ENCODE measurements at places on chromosomes 12 and 14.

DNA sequence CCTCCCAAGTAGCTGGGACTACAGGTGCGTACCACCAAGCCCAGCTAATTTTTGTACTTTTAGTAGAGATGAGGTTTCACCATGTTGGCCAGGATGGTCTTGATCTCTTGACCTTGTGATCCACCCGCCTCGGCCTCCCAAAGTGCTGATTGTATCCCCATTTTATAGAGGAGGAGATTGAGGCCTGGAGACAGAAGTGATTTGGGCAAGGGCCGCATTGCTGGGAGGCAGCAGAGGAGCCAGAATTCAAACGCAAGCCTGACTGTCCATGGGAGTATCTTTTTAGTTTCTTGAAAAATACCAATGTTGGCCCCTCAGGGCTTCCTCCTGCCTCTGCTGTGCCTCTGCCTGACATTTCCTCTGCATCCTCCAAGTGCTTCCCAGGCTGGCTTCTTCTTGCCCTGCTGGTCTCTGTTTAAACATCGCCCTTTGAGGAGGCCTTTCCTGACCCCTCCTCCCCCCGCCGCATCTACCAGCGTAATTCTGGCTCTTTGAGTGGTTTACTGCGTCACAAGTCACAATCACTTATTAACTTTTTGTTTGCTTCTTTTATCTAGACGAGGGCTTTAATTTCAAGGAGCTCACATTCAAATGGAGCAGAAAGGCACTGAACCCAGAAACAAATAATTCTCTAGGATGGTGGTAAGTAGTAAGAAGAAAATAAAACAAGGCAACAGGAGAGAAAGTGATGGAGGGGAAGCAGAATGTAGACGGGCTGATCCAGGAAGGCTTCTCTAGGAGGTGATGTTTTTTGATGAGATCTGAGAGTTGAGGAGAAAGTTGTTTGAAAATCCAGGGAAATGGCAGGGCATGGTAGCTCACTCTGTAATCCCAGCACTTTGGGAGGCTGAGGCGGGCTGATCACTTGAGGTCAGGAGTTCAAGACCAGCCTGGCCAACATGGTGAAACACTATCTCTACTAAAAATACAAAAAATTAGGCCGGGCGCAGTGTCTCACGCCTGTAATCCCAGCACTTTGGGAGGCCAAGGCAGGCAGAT, 91.0 kb upstream of the MED13L start:
- DNase-seq = no peak

GRCh38 chr12:119308708-119309456, 25.6 kb upstream of the CCDC60 start:
- no peak for DNase-seq

DNA sequence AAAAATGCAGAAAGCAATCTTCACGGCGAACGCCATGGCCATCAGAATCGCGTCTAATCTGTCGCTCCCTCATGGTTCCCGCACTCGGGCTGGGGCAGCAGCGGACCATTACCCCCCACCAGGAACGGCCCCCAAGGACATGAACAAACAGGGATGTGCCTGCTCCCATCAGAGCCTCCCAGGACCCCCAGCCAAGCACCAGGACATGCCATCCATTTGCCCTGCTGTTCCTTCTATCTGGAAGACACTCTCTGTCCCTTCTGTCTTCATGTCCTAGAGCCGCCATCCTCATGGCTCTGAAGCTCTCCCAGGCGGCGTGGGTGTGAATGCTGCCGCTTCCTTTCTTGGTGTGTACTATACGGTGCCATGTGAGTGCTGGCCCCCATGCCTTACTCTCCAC, 371.8 kb downstream of the BCL11B start:
- no peak for DNase-seq

- DNase-seq = no peak
Measured at GRCh38 chr12:105947906-105948305, 190.8 kb downstream of the NUAK1 start.

- no peak for DNase-seq
Measured at GRCh38 chr12:132324841-132325732, 4.3 kb downstream of the GALNT9 start.

DNA sequence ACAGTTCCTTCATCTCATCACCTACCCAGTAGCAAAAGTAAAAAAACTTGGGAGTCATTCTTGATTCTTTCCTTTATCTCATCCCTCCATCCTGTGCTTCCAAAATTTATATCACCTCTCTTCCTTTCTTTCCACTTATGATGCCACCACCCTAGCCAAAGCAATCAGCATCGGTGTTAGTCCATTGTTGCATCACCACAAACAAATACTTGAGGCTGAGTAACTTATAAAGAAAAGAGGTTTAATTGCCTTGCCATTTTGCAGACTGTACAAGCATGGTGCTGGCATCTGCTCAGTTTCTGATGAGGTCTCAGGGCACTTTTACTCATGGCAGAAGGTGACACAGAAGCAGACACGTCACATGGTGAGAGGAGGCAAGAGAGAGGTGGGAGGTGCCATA, 19.8 kb upstream of the CATSPERB start:
- DNase-seq = no peak

Measured in stimulated activated CD8-positive, alpha-beta memory T cell treated with anti-CD3 and anti-CD28 coated beads, Interleukin-12 subunit alpha, Interleukin-12 subunit beta, amount 100 ng/mL, for 4 hours (primary cell).